Inflammatory macrophage treated with lipopolysaccharide for 4 hours (primary cell): ENCODE measurements at places on chromosomes 13 and 19.

DNA sequence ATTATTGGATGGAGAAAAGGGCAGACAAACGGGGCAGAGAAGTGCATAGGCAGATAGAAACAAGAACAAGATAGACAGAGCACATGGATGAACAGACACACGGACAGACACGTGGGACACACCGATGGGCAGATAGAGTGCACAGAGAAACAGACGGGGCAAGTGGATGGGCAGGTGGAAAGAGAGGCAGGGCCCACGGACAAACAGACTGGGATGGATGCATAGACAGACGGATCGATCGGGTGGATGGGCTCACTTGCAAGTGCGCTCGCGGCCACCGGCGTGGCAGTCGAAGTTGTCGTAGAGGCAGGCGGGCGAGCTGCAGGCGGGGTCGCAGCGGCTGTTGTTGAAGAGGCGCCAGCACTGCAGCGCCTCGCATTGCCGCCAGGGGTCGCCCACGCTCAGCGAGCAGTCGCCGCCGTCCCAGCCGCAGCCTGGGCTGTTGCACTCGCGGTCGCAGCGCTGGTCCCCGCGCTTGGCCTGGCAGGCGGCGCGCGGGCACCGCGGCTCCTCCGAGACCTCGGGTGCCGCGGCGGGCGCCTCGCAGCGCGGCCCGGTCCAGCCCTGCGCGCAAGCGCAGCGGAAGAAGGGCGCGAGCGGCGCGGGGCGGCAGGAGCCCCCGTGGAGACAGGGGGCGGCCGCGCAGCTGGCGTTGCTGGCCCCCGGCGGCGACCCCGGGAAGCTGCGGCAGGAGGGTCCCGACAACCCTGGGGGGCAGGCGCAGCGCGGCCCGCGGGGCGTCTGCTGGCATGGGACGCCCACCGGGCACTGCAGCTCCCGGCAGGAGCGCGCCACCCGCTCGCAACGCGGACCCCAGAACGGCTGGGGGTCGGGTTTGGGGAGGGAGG, 23.3 kb downstream of the NOTCH3 start:
- peak; percentile 80 for DNase-seq

- DNase-seq: no peak
Measured at GRCh38 chr19:31423896-31424295, 74.7 kb upstream of the TSHZ3 start.

DNA sequence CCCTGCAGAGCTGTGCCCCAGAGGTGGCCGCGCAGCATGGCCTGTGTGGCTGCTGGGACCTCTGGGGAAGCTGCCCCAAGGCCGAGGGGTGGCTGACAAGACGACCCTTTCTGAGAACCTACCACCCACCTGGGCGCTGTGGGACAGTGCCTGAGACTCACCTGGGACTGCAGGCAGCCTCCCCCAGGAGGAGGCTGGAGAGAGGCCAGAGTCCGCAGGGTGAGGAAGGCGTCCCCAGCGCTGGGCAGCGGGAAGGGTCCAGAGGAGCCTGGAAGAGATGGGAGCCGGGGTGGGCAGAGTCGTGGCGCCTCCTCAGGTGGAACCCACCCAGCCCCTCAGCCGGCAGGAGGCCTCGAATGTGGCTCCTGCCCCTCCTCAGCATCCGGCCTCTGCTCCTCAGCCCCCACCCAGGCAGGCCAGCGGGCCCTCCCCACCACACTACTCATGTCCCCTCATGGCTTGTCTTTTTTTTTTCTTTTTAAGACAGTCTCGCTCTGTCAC, 25.3 kb downstream of the CILP2 start:
- DNase-seq: no peak

GRCh38 chr19:47381653-47382279, 32.7 kb downstream of the DHX34 start:
- DNase-seq: peak; percentile 68

GRCh38 chr19:31723101-31723500, 373.9 kb upstream of the TSHZ3 start:
- no peak for DNase-seq
